Aorta (tissue), 5 donors: ENCODE measurements at places on chromosomes 5 and 9. TPM values are rescaled to one million over a fixed set of nuclear protein-coding genes. Genes with fewer than 3 reads are reported as not detected.

The RAI14 gene
- 214 TPM for total RNA-seq

DNA sequence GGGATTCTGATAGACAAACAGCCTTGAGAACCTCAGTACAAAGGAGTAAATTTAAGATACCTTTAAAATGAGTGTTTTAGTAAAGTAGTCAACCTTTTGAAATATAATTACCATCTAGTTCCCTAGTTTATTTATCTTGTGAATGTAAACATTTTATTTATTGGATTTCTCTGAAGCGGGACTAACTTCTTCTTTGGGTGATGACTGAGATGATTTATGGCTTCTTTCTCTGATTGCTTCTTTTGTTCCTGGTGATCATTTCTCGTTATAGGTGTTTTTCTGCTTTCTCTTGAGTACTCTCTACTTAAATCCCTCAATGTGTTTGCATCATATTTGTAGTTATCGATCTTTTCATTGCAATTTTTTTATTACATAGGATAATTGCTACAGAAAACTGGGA lies 33.2 kb downstream of the PRDM6 start:
- no peak for DNase-seq

- no peak for DNase-seq
These were observed 157.5 kb downstream of the MAPKAP1 start for GRCh38 chr9:125549465-125549871.

DNA sequence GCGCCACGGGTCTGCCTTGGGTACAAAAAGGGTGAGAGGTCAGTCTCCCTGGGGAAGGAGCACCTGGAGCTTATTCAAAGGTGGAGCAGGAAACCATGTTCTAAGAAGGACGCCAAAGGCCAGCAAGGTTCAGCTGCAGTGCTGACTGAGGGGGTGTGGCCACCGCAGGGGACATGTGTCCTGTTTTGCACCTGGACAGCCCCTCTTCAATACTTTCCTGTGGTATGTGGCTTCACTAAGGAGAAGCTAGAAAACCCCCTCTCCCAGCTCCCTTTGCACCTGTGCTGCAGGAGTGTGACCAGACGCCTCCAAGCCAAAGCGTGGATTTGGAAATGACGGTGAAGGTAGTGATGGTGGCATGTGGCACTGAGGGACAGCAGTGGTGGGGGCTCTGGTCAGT lies 23.6 kb downstream of the TRIM14 start:
- DNase-seq = no peak

- DNase-seq = peak; percentile 76
These were observed 763 bp downstream of the TJP2 start for GRCh38 chr9:69174616-69175463.

- no peak for DNase-seq
These were observed 73.2 kb downstream of the MVB12B start for GRCh38 chr9:126399789-126400188.

GRCh38 chr5:155278532-155278931 lies 265.0 kb downstream of the KIF4B start:
- DNase-seq = no peak

DNA sequence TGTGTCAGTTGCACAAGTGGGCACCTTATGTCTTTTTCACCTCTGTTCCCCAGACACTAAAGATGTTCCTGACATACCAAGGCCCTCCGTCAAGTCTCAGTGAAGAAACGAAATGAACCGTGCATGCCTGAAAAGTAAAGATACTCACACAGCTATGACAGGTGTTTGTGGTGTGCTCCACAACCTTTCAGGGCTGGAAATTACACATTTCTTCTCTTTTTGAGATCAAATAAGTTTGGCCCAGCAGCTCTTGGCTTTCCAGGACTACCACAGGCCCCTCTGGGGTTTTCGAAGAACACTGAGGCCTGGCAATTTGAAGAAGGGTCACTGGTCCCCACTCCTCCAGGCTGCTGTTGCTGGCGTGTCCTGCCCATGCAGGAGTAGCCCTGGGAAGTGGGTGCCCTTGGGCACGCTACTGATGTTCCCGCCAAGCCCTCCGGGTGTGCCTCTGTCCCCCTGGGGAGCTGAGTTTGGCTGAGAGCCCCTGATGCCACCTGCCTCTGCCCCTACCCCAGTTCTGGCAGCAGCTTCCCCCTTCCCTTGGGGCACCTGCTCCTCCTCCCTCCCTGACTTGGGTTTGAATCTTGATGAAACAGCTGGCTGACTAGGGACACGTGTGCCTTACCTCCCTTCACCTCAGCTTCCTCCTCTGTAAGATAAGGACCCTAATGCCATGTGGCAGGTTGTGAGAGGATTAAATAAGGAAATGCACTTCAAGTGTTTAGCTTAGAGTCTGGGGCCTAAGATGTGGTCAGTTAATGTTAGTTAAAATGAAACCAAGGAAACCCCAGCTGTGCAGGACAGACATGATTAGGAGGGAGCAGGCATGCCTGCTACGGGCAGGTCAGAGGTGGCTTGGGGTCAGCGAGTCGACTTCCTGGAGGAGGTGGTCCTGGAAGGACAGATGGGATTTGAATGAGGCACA lies 49.1 kb upstream of the GADD45G start:
- DNase-seq = no peak

- no peak for DNase-seq
These were observed 102.8 kb downstream of the ARL15 start for GRCh38 chr5:54207566-54207965.

GRCh38 chr5:144085381-144085780 lies 85.1 kb downstream of the YIPF5 start:
- DNase-seq = no peak

- DNase-seq = peak; percentile 71
These were observed 31.1 kb upstream of the ADAMTSL1 start for GRCh38 chr9:18442629-18443491.
